ENCODE measurements at places on chromosomes 2 and 18.

DNA sequence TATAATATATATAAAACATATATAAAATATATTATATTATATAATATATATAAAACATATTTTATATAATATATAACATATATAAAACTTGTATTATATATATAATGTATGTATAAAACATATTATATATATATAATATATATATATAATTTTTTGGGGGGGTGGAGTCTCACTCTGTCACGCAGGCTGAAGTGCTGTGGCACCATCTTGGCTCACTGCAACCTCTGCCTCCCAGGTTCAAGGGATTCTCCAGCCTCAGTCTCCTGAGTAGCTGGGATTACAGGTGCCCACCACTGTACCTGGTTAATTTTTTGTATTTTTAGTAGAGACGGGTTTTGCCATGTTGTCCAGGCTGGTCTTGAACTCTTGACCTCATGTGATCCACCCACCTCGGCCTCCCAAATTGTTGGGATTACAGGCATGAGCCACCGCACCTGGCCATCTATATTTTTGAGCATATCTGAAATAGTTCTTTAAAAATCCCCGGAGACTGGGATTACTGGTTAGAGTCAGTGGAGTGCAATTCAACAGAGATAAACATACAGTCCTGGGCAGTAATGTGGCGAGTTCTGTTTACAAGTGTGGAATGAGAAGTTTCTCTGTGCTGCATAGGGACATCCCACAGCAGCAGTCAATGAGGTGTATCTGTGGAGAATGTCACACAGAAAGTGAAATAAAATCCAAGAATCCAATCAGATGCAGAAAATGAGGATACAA, 208.4 kb downstream of the MYCN start:
- no peak for DNase-seq

DNA sequence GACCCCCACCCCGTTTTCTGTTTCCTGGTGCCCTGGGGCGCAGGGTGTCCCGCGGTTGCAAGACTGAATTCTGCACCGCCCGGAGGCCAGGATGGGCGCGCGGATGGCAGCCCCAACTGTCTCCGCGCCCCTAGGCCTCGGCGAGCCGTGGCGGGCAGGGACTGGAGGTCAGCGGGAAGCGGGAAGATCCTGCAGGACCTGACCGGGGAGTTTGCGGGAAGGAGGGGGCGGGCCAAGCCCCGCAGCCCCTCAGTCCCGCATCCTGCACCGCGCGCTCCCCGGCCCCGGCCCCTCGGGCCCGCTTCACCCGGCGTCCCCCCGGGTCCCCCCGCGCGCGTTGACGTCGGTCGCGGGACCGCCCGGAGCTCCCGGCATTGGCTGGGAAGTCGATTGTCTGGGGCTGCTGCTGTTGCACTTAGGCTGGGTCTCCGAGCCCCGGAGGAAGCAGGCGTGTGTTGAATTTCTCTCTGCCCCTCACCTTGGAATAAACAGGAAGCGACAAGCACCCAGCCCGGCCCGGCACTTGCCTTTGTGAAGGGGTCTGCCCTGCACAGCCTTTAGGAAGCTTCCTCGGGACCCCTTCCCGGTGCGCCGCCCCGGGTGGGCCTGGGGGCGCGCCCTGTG, at the start of gene LDLRAD4:
TSS of gene LDLRAD4 (plus strand) at position 393 of the 624 bp plus-strand sequence.
- DNase-seq: peak; percentile 42

DNA sequence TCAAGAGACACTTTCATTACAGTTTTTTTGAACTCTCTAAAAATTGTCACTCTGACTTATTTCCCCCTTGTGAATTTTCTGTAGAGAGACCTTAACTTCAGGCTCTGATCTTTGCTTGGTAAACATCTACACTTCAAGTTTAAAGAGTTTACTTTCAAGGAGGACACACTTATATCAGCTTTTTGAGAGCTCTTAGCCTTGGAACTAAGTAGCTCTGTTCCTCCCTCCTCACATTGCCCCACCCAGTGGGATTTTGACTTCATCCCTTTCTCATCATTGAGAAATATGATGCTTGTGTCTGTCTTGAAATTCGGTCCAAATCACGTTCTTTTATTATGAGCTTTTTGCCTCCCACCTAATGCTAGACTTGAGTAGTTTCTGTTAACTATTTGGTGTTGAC, 433.4 kb upstream of the MEIS1 start:
- no peak for DNase-seq

DNA sequence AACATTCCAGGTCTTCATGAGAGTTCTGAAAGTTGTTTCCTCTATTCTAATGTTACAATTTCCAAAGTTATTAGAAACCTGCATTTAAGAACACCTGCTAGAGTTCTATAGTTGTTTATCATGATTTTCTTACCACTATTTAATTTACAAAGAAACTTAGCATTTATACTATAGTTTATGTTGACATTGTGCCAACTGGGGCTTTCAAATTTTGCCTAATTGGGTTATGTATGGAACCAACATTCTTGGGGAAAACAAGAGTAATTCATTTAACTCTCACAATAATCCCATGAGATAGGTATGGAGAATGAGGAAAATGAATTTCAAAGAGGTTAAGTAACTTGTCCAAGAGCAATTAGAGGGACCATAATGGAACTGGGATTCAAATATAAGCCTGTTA, 28.8 kb upstream of the ADCYAP1 start:
- DNase-seq: no peak

GRCh38 chr2:120376101-120376500, 30.2 kb downstream of the INHBB start:
- DNase-seq: no peak

DNA sequence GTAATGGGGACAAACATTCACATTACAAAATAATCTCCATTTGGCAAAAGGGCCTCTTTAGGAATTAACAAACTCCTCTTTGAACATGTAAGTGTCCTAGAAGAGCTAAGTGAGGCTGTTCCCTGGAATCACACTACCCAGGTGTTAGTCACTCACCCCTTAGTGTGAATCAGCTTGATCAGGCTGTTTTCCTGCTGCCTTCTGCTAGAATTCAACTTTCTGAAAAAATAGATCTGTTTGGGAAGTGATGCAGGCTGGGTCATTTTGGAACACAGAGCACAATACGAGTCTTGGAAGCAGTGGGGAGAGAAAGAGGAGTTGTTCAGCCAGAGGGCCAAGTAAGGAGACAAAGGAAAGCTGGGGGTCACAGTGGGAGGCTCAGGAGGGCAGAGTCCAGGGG, 40.0 kb downstream of the TTC32 start:
- DNase-seq: peak; percentile 14

GRCh38 chr18:72965616-72966015, 97.8 kb upstream of the NETO1 start:
- DNase-seq: no peak

- no peak for DNase-seq
Observed at GRCh38 chr2:43478412-43479086, 117.3 kb downstream of the THADA start.

- DNase-seq: peak; percentile 34
Observed at GRCh38 chr2:47313141-47313691, 89.7 kb upstream of the MSH2 start.

GRCh38 chr2:144445196-144445595, 74.7 kb downstream of the ZEB2 start:
- no peak for DNase-seq

DNA sequence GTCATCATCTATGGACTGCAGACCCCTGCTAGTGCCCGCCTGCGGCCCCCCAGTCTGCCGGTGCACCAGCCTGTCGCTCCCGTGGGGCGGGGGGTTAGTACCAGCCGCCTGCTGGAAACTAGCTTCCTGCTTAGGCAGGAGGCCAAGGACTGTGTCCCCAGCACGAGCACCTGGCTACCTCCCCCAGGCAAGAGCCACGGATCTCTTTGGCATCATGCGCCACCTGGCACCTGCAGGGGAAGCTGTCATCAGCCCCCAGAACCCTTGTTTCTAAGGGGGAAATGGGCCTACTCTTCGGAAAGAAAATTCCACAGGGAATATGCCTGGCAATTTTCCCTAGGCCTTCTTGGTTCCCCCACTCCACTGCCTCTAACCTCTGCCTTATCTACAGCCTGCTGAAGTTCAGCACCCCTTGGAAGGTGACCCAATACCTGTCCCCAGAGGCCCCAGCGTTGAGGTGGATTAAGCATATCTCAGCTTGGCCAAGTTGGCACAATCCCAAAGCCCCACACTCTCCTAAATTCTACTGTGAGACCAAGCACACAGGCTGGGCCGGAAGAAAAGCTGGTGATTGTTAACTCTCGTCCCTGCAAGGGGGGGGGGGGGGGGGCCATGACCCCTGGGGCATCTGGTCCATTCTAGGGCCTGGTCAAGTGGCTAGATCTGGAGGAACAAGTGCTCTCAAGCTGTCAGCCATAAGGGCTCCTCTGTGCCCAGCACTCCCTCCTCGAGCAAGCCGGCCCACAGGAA, 62.0 kb upstream of the POMC start:
- no peak for DNase-seq

DNA sequence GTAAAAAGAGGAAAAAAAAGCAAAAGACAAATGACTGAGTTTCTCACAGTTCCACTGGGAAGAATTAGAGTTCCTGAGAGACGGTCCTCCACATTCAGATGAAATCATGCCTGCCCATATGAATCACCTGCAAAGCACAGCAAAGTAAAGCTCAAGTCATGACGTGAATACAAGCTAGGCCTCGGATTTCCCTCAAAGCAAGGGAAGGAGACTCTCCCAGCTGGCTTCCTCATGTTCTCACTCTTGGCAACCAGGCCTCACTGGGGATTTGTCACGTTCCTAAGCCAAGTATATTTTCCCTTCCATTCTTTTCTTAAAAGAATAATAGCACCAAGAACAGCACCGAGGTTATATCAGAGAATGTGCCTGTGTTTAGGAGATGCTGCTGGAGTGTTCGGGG, 47.0 kb downstream of the CYP27C1 start:
- peak; percentile 69 for DNase-seq

GRCh38 chr18:29874519-29875098, 1167.9 kb downstream of the DSC3 start:
- peak; percentile 48 for DNase-seq

GRCh38 chr2:154425994-154426393, 272.5 kb upstream of the KCNJ3 start:
- DNase-seq: no peak

DNA sequence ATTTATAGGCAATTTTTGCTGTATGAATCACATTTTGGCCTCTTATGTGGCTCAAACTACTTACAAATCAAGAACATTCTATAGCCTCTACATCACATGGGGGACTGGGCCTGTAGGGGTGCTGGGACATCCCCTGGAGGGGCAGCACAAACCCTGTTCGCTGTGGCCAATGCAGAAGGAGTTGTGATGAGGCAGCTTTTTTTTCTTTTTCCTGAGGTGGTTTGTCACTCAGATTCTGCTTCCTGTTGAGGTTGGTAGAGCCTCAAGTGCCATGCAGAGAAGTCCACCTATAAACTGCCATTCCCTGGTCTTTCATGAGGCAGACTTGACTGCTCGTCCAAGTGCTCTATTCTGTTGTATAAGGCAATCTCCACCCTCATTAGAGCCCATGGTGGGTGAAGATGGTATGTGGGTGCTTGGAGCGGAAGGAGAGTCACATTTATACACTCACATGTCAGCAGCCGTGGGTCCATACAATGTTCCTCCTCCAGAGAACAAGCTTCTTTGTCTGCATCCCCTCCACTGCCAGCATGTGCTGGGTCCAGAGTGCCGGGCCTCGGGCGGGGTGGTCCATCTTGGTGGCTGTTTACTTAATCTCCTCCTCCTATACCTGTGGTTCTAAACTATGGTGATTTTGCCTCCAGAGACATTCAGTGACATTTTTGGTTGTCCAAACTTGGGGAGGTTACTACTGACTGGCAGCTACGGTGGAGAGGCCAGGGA, 120.3 kb downstream of the ACOXL start:
- DNase-seq: no peak

GRCh38 chr18:45726603-45727002, 2.6 kb downstream of the SLC14A1 start:
- no peak for DNase-seq

- no peak for DNase-seq
Observed at GRCh38 chr2:37654932-37655841, 16.3 kb downstream of the CDC42EP3 start.

DNA sequence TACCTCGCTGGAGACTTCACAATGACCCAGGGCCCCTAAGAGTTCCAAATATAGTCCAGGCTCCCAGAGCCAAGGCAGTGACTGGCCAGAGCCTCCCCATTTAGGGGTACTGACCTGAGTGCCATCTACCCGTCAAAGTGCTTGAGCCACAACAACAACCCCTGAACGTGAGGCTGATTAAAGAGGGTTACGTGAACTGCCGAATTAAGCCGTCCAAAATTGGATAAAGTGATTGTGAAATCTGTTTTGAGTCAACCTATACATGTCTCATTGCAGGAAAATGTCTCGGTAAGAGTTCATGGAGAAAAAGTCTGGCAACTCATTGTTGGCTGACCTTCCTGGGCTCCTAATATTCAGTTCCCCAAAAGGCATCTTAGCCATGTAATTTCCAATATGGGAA, 116.3 kb downstream of the TTC32 start:
- DNase-seq: no peak

DNA sequence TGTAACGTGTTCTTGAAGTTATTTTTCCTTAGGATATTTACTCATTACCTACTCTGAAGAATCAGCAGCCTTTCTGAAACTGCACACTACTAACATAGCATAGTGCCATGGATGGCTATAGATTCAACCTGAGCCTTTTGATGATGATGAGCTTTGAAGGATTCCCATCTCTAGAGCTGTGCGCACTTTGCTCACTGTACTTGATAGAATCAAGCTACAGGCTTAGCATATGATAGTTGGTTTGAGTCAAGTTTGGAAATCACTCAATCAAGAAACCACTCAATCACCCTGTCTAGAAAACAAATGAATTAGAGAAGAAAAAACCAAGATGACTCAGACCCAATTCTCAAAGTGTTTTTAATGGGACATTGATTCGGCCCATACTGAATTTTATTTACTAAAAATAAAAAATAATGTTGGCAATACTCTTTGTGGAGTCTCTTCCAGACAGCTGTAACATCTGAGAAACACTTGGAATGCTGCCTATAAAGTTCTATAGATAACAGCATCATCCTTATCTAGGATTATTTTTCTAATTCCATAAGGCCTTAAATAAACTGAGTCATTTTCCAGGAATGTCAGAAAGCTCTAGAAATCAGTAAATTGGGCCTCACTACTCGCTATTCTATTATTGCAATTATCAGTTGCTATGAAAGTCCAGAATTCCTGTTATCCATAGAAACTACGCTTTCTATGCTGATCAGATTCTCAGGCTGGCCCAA, 259.0 kb upstream of the ERBB4 start:
- no peak for DNase-seq

- DNase-seq: no peak
Observed at GRCh38 chr2:33782395-33783230, 183.5 kb upstream of the FAM98A start.

- no peak for DNase-seq
Observed at GRCh38 chr2:221533299-221533698, 38.8 kb downstream of the EPHA4 start.

- DNase-seq: no peak
Observed at GRCh38 chr2:109218087-109218791, 89.2 kb downstream of the SH3RF3 start.

Data from dermis blood vessel endothelial cell (primary cell).